ENCODE measurements at places on chromosomes 2 and 18.

- no peak for DNase-seq
Observed at GRCh38 chr18:62828852-62829251, 113.5 kb downstream of the PHLPP1 start.

DNA sequence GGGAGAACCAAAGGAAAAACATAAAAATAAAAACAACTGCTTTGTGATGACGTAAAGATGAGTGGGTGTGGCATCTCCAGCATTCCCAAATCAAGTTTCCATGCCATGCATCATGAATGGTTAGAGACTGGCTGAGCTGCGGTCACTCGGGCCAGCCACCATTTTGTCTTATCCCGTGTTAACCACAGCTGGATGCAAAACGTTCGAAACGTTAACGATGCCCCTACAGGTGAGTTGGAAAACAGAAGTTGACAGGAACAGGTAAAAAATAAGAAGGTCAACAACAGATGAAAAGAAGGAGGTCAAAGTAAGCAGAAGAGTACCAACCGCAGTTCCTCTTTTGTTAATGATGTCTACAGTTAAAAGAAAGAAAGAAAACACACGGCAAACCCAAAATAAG, 411.1 kb downstream of the NRXN1 start:
- no peak for DNase-seq

DNA sequence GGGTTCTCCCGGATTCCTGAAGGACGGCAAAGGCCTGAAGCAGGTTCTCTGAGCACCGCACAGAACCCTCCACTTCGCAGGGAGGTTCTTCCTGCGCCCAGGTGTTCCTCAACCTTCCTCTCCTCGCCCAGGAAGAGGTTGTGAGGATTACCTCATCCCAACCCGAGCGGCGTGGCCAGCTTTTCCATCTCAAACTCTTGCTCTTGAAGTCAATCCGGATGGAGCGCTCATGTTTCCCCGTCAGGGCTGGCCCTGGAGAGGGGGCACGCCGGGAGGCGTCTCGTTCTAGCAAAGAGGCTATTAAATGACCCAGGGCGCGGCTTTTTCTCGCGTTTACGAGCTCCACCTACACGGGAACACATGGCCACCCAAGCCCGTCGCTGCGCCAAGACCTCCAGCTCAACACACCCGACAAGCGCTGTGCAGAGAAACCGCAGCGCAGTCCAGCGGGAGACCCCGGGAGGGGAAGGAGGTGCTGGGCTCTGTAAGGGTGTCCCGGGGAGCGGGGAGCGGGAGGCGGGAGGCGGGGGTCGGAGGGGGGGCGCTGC, 540 bp upstream of the RAB10 start:
- peak; percentile 76 for DNase-seq

- DNase-seq: no peak
Observed at GRCh38 chr18:27967913-27968824, 208.8 kb downstream of the CDH2 start.

DNA sequence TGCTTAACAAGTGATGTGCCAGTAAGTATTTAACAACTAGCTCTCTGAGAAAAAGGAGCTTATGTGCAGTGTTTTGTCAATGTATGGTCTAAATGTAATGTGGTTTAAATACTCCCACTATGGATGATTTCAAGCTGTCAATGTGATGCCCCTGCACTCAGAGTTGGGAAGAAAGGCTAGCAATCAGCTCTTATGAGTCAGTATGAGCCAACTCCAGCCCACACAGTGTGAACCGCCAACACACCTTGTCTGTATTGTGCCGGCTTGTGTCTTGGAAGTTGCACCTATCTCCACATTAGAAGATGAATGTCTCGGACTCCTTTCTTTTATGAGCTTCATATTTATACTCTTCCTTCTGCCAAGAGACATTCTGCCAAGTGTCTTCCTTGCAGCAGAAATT, 703.8 kb upstream of the RAB6C start:
- DNase-seq: no peak

- no peak for DNase-seq
Observed at GRCh38 chr18:24754583-24755253, 294.3 kb downstream of the HRH4 start.

DNA sequence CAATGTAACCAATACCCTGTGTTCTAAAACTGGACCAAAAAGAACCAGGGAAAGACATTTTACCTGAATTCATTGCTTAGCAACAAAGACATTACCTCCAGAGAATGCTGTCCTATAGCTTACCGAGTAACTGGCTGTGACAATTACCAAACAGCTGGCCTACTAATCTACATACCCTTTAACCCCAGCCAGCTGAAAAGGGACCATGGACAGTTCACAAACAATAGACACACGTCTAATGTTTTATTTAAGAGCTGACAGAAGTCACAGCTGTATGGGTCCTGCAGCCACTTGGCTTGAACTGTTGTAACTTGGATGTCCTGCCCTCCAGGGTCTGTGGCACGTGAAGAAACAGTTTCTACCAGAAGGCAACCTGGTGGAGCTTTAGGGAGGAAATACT, 130.1 kb upstream of the EFEMP1 start:
- no peak for DNase-seq

DNA sequence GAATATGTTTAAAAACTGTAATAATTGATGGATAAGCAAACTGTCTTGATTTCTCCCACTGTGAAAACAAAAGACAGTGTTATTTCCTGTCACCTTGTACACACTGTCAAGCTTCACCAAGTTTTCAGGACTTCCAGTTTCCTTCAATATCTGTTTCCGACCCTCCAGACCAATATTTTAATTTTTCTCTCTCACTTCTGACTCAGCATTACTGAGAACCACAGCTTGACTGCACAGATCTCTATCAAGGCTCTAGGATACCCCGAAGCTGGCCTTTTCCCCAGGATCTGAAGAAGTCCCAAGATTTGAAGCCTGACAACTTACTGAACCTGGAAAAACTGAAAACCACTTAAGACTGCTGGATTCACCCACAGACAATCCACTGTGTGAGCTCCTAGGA, 13.2 kb upstream of the SULT1C3 start:
- DNase-seq: no peak

DNA sequence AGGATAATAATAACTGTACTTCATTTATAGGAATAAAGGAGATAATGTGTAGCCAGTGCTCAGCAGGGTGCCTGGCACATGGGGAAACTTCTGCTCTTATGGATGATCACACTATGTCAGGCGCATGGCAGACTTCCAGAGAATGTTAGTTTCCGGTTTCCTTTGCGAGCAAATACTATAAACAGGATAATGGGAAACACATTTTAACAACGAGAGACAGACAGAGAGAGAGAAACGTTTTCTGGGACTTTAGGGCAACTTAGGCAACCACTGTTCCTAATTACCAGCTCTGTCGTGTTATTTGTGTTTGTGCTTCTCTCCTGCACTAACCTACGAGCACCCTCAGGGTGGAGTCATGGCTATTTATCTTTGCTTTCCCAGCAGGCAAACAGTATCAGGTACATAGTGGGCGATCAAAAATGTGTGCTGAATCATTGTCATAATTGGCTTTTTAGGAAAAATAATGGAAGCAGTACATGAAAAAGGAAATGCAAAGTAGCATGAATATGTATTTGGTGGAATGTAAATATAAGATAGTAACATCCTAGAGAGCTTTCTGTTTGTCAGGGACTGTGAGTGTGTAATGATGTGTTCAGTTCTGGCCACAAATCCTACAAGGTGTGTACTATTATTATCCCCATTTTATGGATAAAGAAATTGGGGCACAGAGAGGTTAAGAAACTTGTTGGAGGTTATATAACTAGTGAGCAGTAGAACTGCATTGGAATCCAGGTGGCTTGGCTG, 36.8 kb upstream of the IGFBP2 start:
- no peak for DNase-seq

GRCh38 chr2:128016620-128017019, 11.2 kb downstream of the SAP130 start:
- no peak for DNase-seq

- no peak for DNase-seq
Observed at GRCh38 chr2:180370511-180371205, 363.6 kb upstream of the CWC22 start.

DNA sequence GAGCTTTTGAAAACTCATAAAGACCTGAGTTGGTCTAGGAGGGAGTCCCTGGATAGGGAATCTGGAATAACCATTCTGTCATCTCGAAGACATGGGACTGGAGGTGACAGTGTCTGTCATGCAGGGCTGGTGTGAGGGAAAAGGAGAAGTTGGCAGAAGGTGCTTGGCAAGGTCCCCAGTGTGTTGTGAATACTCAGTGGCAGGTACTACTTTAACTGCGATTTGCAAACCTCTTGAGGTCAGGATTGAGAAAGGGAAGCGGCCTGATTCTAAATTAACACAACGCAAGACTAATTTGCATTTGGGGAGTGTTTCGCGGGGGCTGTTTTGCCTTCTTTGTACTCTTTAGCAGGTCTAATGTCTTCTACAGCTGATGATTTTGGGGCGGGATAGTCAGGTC, 77.0 kb upstream of the TMEM200C start:
- no peak for DNase-seq

GRCh38 chr18:70373042-70373519, 84.2 kb downstream of the SOCS6 start:
- DNase-seq: no peak

DNA sequence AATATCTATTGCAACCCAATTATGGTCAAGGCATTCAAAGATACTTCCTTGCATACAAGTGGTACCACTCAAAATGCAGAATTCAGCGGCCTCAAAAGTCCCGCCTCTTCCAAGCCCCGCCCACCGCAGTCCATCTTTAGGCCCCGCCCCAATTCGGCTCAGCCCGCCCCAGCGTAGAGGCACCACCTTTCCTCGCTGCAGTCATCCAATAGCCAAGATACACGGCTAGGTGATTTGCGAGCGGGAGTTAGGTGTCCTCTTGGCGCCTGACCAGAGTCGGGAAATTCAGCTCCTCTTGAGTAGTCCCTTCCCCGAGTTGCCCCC, 431 bp upstream of the SEC11C start:
- peak; percentile 96 for DNase-seq

DNA sequence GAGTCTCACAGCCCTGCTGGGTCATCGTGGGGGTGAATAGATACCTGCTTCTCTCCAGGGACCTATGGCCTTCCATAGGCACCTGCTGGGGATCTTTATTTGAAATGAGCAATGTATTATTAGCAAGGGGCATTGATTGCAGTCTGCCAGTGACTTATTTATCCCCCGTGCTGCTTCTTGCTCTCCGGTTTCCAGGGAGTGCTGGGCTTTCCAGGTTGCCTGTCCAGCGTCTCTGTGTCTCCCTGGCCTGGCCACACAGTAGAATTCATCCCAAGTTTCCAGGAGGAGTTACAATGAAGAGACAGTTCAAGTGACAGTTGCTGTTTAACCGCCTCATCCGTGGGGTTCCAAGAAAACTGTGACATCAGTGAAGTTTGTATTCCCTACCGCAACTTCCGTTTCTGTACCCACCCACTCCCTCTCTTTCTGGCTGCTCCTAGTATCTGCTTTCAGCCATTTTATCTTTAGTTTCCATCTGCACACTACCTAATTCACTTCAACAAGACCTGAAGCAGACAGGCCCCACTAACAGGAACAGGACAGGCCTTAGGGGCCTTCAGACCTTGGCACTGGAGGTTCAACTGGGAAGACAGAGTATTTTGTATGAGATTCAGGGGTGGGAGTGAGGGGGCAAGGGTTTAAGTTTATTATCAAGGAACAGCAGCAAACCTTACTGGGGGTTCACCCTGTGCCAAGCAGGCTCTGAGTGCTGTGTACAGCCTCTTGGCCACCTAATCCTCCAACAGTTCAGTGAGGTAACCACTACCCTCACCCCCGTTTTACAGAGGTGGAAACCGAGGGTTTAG, 134.8 kb downstream of the PRKCE start:
- no peak for DNase-seq

GRCh38 chr2:237227592-237228280, 142.0 kb downstream of the COPS8 start:
- DNase-seq: no peak

DNA sequence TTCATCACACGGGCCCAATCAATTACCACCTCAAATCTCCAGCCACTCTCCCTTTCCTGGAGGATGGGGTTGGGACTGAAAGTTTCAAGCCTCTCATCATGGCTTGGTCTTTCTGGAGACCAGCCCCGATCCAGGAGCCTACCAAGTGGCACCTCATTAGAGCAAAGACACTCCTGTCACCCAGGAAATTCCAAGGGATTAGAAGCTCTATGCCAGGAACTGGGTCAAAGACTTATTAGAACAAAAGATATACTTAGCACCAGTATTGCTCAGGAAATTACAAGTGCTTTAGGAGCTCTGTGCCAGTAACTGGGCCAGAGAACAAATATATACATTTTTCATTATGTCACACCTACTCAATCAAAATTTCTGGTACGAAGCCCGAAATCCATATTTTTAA, 14.3 kb downstream of the SLC25A52 start:
- no peak for DNase-seq

- no peak for DNase-seq
Observed at GRCh38 chr2:230751062-230751461, 38.4 kb downstream of the CAB39 start.

- peak; percentile 64 for DNase-seq
Observed at GRCh38 chr18:8615397-8616027, 6.3 kb downstream of the RAB12 start.

DNA sequence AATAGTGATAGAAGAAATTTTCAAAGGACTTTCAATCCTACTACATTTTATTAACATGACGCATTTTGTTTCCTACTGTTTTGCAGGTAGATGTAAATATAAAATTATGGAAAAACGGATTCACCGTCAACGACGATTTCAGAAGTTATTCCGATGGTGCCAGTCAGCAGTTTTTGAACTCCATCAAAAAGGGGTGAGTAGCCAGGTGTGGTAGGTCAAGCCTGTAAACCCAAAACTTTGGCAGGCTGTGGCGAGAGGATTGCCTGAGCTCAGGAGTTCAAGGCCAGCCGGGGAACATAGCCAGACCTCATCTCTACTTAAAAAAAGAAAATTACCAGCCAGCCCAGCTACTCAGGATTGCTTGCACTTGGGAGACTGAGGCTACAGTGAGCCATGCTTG, 33.0 kb upstream of the MFSD2B start:
- DNase-seq: no peak

- no peak for DNase-seq
Observed at GRCh38 chr2:177291701-177292100, 27.2 kb upstream of the NFE2L2 start.

GRCh38 chr2:233693963-233694362, 1.3 kb downstream of the UGT1A6 start:
- DNase-seq: no peak

DNA sequence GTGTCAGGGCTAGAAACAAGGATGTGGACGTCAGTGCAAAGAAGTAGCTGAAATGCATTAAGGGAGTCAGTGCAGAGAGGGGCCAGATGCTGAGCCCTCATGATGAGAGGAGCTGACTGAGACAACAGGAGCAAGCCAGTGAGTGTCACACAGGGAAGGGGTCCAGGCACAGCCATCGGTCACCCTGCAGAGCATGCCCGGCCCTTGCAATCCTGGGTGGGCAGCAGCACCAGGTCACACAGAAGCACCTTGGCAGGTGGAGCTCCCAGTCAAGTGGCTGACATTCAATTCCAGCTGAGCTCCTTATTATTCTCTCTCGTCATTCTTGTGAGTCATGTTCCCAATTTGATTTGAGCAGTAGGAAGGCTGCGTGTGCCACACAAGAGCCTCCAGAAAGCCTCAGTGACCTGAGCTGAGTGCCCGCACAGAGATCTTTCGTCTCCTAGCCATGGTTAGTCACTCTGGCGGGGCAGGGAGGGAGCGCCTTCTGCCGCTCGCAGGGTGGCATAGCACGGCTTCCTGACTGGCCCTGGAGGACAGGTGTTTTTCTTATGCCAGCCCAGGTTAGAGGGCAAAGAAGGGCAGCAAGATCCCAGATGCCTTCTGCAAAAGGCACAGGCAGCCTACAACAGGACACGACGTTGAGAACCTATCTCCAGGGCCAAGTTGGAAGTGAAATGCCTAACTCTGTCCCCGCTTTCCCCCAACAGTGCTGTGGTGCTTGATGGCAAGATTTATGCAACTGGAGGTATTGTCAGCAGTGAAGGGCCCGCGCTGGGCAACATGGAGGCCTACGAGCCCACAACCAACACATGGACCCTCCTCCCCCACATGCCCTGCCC, 220.9 kb downstream of the ATAD2B start:
- no peak for DNase-seq

Data from erythroblast (primary cell).